ENCODE measurements at places on chromosomes 6 and 20. TPM values are rescaled to one million over a fixed set of nuclear protein-coding genes. Genes with fewer than 3 reads are reported as not detected.

GRCh38 chr6:131471331-131471730 lies 101.7 kb upstream of the ARG1 start:
- DNase-seq, result no peak

GRCh38 chr20:8153281-8153908 lies 21.3 kb downstream of the PLCB1 start:
- no peak for DNase-seq

The CGA gene
- not detected for total RNA-seq

The TRPC4AP gene
- total RNA-seq, result 48.3 TPM

All from activated CD4-positive, alpha-beta memory T cell treated with anti-CD3 and anti-CD28 coated beads for 36 hours (primary cell).